ENCODE measurements at places on chromosomes 16 and 17.
A peak's percentile ranks its signal among the peaks of the same experiment; 100 is the strongest.

DNA sequence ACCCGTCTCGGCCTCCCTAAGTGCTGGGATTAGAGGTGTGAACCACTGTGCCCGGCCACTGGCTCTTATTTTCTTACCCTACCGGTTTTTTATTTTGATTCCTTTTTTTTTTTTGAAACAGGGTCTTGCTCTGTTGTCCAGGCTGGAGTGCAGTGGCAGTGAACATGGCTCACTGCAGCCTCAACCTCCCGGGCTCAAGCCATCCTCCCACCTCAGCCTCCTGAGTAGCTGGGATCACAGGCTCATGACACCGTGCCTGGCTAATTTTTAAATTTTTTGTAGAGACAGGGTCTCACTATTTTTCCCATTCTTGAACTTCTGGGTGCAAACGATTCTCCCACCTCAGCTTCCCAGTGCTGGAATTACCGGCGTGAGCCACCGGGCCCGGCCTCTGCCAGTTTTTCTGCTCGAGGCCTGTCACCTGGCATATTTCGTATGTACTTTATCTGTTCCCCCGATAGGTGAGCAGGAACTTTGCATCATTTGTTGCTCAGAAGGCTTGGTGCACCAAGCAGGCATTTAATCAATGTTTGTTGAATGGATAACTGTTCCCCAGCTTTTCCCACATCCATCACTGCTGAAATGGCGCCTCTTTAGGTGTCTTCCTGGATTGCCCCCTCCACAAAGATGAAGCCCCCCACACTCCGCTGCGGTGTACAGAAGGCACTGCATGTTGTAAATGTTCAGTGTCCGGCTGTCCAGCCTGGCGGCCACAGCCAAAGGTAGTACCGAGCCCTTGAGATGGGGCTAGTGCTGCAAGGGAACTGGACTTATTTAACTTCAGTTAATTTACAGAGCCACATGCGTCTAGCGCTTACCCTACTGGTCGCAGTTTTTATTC, 858 bp upstream of the TELO2 start:
- DNase-seq: no peak

GRCh38 chr17:34249478-34249877, 5.6 kb upstream of the CCL2 start:
- DNase-seq: no peak

DNA sequence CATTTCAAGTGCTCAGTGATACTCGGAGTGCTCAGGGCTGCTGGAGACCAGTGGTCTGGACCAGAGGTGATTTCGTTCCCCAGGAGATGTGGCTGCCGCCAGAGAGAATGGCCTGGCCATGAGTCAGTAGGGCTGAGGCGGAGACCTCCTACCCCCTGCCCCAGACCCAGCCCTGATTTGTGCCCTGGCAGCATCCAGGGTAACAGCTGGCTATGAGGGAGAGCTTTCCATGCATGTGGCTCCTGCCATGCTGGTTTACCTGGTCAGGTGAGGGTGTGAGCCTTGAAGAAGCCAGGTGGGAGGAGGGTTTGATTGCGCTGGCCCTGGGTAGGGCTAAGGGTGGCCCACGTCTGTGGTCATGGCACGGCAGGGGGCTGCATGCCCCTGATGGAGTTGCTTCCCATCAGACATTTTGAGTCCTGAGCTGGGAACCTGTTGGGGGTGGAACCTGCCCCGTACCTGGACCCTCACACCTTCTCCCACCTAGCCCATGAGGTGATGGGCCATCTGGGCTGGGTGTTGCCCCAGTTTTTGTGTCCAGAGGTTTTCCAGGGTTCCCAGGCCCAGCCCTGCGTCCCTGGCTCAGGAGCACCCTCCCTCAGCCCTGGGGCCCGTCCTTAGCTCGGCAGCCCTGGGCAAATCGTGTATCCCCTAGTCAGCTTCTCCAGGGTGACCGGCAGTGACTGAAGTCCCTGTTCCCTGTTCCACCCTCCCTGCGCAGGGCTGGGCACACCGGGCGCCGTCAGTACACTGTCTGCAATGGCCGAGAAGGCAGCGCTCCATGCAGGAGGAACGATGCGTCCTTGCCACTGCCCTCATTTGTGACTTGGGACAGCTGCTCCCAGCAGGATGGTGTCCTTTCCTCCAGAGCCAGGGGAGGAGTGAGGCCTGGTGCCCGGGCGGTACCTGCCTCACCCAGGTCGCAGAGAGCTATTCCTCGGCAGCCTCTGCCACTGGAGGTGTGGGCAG, 9.0 kb upstream of the CSNK1D start:
- no peak for DNase-seq

- DNase-seq: no peak
Measured at GRCh38 chr16:4060823-4061222, 55.4 kb downstream of the ADCY9 start.

- DNase-seq: no peak
Measured at GRCh38 chr16:61587526-61587925, 448.7 kb downstream of the CDH8 start.

DNA sequence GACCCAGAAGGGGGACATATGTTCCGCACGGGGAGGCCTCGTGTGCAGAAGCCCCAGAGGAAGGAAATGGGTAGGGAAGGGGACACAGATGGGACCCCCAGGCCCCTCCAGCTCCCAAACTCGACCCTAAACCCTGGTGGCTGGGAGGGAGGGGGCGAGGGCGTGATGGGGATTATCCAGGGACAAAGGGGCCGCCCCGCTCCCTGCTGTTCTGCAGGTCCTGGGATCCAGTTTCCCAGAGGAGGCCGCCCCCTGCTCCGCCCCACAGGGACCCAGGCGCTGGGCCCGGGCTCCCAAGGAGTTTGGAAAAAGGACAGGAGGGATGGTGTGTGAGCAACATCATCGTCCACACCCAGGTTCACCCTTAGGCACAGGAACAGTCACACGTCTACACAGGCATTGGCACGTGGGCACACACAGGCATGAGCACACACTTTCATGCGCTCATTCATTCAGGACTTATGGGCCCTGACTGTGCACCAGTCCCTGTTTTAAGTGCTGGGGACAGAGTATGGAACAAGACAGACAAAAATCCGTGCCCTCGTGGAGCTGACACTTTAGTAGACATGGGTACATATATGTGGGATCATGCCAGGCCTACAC, 12.8 kb upstream of the FBXL19 start:
- no peak for DNase-seq

DNA sequence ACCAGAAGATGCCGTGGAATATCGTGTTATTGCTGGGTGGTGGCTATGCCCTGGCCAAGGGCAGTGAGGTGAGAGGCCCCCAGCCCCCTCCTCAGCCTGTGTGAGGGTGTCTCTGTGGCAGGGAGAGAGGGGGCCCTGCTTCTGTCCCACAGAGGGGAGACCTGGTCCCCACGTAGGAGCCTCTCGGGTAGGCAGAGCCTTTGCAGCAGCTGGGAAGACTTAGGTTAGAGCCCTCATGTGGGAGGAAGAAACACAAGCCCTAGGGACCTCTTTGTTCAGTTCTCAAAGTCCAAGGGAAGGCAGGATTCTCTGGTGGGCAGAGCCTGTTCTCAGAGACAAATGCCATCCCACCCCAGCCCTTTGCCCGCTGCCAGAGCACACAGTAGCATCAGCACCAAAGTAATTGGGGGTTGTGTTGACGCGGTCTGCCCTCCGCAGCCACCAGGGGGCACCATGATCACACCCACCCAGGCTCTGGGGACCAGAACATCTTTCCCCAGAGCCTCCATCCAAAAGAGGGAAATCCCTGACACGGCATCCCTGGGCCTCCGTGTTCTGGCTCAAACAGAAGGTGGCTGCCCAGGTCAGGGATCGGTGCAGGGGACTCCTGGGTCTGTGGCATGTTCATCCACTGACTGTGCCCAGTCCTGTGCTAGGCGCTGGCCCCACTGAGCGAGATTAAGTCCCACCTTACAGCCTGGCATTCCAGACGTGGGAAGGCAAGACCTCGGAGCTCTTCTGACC, 11.5 kb upstream of the FOXN1 start:
- peak; percentile 61 for DNase-seq

DNA sequence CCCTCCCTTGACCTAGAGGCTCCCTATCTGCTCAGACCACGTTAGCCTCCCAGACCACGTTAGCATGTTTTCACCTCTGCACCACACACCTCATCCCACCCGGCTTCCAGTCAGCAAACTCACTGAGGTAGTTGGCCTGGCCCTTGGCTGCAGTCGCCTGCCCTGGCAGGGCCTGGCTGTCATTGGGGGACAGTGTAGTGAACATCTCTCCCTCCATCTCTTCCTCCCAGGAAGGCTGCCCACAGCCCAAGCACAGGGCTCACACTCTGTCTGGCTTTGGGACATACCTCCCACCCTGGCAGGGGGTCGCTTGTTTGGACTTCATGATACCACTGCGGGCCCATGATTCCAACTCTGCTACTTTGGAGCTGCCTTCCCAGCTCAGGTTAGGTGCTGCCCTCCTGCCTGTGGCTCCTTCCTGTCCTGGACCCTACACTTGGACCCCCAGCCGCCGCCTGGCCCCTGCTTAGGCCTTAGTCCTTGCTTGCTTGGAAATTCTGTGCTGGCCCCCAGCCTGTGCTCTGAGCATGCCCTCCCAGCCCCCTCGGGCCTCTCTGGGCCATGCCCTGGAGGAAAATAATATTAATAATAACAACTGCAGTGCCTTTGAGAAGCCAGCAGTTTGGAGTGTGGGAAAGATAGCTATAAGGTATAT, 167.7 kb downstream of the COPRS start:
- DNase-seq: no peak

DNA sequence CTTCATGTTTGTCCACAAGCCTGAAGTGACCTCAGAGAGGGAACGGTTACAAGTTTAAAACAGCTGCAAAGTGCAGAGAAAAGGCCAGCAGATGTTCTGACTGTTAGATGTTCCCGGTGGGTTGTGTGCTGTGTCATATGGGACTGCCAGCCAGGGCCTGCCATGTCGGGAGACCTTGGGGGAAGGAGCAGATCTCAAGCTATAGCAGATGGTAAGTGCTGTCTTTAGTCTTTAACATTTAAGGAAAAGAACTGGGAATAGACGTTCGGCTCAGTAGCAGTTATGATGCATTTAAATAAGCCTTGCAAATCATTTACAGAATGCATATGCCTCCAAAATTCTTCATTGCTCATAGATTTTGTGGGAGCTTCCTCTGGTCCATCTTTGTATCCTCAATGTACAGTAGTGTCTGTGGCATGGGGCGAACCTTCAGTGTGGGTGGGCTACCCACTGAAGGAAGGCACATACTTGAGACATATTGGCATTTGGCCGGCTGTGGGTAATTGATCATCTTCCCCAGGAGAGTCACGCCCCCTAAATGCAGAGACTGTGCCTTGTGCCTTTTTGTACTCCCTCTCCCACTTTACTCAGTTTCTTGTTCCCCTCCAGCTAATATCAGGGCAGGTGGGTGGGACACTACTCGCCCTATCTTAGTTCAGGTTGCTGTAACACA, 131.9 kb downstream of the NPIPB5 start:
- DNase-seq: no peak

DNA sequence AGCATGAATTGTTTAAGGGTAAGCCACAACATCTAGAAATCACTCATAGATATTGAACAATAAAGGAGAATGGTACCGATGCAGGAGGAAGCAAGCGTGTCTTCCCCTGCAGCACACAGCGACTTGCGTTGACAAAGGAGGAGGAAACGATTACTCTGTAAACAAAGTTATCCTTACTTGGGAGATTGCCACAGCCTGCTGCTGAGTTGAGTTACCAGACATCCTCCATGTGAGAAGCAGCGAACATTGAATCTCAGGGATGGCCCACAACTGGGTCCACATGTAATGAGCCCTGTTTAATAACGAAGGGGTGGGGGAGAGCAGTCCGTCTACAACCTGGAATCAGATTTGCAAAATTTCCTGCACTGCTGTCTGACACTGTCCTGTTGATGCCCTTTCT, 27.7 kb downstream of the CLUH start:
- no peak for DNase-seq

DNA sequence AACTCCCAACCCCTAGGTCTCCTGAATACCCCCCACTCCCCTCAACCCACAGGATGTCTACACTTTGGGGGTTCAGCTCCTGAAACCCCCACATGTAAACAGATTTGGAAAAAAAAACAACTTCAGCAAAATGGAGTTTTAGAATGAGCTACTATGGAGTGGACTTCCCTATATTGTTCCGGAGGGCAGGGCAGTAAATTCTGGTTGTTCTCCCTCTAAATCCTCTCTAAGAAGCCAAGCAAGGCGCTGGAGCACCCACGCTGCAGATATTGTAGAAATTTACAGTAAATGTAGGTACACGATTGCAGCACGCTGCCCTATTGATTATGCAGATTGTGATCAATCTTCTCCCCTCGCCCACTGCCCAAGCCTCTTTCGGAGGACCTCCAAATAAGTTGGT, 8.5 kb upstream of the ZFHX3 start:
- DNase-seq: no peak

GRCh38 chr16:50035468-50035992, 10.5 kb downstream of the CNEP1R1 start:
- DNase-seq: peak; percentile 13

DNA sequence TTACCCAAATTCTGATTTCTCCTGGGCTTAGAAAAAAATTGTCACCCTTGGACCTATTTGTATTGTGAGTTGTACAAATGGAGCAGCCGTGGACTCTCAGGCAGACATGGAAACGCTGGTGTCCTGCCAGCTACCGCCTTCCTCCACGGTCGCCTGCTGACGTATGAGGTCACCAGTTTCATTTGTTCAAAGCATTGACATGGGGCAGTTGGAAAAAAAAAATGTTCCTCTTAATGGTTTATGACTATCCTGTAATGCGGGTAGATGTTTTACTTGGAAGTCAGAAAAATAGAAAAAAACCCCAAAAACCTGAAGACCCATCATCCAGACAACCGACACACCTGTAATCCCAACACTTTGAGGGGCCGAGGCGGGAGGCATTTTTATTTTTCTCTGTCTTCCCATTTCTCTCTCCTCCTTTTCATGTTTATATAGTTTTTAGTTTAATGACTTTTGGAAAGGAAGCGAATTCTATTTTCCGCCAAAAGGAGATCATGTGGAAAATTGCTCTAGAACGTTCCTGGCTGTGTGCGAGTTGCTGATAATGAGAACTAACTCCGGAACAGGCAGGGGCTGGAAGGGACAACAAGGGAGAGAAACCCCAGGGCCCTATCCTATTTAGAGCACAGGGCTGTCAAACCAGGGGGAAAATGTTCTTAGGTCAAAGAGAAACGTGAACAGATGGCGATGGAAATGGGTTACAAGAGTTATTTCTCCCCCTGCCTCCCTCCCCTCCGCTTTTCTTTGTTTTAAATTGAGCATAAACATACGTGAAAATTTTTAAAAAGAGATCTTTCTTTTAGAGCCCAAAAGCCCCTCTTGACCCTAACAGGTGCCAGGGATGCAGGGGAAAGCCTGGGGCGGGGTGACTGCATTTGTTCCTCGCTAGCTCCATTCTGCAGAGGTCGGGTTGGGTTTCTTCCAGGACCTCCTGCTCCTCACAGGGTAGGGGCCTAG, 13.7 kb downstream of the DNAH17 start:
- no peak for DNase-seq

- no peak for DNase-seq
Measured at GRCh38 chr16:25912321-25912720, 220.6 kb downstream of the HS3ST4 start.

- no peak for DNase-seq
Measured at GRCh38 chr16:74111456-74111982, 185.1 kb upstream of the PSMD7 start.

DNA sequence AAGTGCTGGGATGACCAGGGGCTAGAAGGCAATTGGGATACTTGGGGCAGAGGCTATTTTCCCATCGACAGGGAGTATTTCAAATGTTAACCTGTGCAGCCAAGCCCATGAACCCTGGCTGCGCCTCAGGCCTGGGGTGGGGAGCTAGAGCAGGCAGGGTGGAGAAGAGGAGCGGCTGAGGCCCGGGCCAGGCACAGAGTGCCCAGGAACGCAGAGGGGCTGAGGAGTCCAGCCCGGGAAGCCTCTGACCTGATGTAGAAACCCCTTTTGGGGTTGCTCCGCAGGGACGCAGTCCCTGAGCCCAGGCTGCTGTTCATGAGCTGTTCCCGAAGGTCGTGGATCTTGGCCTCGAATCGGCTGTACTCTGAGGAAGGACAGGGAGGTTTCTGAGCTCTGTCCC, 16.8 kb upstream of the ASGR1 start:
- DNase-seq: no peak

Measured in SW480 (cell line).